T-helper 17 cell (primary cell): ENCODE measurements at places on chromosomes 1 and 21.

DNA sequence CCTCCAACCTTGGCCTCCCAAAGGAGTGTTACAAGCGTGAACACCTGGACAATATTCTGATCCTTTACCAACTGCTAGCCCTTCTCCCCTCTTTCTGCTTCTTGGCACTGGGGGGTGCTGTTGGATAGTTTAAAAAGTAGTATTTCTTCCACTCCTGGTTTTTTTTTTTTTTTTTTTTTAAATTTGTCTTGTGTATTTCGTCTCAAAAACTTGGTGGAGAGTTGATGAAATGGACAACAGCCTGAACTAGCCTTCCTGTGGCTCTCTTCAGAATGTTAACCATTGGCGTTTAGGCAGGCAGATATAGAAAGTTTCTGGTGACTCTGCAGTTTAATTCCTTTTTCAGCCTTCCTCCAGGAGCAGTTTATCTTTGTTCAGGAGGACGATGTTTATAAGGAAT, 69.7 kb upstream of the USP24 start:
- DNase-seq: no peak

DNA sequence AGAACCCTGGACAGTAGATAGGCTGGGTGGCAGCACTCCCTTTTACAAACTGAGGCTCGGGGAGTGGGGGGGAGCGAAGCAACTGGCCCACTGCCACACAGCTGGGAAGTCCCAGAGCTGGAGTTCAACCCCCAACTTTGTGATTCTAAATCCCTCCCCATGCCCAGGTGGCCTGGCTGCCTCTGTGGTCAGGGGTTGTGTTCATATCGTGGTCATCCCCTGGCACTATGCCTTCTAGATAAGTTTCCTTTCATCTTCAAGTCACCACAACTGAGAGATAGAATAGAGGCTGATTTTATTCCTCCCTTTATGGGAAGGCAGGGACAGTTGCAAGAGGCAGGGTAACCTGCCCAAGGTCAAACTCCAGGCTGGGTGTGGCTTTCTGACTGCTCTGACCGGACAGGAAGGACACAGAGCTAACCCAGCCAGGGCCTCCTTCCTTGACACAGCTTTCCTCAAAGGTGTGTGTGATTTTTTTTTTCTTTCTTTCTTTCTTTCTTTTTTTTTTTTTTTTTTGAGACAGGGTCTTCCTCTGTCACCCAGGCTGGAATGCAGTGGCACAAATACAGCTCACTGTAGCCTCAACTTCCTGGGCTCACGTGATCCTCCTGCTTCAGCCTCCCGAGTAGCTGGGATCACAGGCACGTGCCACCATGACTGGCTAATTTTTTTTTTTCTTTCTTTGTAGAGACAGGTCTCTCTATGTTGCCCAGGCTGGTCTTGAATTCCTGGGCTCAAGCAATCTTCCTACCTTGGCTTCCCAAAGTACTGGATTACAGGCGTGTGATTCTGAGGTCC, 18.4 kb upstream of the TNFRSF1B start:
- DNase-seq: no peak

DNA sequence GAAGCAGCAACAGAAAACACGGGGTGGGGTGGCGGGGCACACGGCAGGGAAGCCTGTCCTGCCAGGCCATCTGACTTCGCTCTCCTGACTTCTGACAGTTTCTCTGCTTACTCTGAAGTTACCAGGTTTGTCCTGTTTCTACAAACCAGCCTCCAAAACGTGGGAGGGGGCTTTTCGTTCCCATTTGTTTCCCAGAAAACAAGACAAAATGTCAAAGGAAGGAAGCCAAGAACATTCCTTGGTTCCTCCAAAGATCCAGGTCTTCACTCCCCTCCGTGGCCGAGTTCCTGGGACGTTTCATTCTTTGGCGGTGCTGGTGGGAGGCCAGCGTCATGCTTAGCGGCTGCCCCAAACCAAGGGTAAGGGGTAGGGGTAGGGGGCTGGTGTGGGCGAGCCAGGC, 49.6 kb downstream of the MEGF6 start:
- no peak for DNase-seq

DNA sequence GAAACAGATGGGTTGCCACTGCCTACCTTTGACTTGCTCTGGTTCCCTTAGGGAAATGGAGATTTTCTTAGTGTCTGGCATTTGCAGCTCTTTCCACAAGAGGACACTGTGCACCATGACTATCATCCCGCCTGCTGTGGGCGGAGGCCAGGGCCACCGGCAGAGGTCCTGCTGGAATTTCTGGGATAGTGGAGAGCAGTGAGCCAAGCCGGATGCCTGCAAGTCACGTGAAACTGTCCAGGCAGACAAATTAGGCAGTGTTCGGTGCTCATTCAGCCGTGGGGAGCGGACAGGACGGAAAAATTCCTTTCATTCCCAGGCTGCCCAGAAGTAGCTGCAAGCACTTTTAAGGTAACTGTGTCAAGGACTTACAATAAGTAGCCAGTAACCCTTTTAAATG, 43.4 kb downstream of the IGSF5 start:
- DNase-seq: no peak

DNA sequence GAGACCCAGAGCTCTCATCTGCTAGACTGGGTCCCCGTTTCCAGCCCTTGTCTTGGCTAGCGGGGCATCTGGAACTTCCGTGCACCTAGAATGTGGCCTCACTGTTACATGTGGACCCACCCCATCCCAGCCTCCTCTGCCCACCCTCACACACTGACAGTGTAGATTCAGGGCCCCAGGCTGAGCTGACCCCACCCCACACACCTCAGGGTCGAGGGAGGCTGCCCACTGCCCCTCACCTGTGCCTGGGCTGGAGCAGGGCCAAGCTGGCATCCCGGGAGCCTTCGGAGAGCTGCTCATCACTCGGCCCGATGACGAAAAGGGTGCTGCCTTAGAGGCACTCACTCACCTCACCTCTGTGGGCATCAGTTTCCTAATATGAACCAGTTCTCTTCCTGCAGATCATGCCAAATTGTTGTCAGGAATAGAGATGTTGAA, 11.1 kb downstream of the ACOT11 start:
- no peak for DNase-seq

GRCh38 chr1:85579622-85580021, 939 bp upstream of the CCN1 start:
- no peak for DNase-seq

- DNase-seq: no peak
Observed at GRCh38 chr1:52145137-52145536, 3.2 kb downstream of the ZFYVE9 start.

DNA sequence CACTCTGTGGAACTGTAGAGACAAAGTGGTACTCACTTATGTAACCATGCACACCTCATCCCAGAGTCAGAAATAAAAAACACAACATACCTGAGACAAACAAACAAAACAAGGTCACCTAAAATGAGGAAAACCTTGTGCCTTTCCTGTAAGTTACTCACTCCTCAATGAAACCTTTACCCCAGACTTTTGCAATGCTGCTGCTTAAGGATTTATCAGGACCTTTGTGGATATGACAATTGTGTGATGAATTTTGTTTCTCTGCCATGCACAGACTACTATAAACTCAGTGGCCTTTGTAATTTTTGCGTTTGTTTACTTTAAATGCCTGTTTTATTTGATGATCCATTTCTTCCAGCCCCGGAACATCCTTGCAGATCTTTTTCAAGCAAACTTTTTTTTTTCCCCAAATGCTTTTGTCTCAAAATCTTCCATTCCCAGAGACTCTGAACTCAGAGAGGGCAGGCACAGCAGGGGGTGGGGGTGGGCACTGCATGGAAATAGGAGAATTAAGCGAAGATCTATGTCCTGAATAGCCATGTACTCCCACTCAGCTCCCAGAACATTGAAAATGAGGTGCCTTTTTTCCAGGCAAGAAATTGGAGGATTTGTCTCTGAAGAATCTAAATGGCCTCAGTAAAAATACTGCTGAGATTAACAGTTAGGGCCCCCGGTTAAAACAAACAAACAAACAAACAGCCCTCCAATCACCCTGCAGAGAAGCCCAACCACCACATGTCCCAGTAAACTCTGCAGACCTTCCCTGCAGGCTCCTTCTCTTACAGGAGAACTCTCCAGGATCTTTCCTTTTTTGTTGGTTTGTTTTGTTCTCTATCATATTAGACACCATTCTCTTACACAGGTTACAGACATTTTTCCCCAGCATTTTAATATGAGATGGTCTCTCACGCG, 22.6 kb upstream of the SIM2 start:
- no peak for DNase-seq

DNA sequence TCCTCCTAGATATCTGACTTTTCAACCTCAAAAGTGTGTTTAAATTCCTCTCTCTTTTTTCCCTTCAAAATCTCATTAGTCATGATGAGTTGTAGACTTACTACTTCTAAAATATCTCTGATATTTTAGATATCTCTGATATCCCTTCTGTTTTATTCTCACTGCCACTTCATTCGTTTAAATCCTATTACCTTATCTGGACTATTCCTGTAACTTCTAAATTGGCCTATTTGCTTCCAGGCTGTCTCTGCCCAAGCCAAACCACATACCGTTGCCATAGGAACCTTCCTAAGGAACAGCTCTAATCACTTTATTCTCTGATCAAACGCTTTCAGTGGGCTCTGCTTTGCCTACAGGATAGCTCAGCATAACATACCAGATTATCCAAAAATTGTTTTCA, 333.1 kb upstream of the CHRM3 start:
- no peak for DNase-seq

- no peak for DNase-seq
Observed at GRCh38 chr1:24216276-24217074, 29.4 kb upstream of the IFNLR1 start.

DNA sequence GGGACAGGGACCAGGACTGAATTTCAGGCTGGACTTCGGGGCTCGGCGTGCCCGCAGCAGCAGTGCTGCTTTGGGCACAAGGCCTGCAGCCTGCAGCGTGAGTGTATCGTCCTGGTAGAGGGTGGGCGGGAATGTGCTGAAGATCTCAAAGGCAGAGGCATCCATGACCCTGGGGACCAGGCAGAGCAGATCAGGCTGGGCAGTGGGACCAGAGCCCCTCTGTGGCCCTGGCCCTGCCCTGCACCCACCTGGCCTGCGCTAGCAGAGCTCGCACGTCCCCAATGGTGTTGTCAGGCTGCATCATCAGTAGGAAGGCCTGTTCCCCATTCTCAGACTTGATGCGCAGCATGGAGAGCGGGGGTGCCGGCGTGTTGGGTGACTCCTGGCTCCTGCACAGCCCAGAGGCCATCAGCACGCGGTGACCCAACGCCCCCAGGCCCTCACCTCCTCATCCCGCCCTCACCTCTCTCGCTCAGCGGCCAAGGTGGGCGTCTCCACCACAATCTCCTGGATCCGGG, 2.6 kb downstream of the SH3BGRL3 start:
- no peak for DNase-seq

DNA sequence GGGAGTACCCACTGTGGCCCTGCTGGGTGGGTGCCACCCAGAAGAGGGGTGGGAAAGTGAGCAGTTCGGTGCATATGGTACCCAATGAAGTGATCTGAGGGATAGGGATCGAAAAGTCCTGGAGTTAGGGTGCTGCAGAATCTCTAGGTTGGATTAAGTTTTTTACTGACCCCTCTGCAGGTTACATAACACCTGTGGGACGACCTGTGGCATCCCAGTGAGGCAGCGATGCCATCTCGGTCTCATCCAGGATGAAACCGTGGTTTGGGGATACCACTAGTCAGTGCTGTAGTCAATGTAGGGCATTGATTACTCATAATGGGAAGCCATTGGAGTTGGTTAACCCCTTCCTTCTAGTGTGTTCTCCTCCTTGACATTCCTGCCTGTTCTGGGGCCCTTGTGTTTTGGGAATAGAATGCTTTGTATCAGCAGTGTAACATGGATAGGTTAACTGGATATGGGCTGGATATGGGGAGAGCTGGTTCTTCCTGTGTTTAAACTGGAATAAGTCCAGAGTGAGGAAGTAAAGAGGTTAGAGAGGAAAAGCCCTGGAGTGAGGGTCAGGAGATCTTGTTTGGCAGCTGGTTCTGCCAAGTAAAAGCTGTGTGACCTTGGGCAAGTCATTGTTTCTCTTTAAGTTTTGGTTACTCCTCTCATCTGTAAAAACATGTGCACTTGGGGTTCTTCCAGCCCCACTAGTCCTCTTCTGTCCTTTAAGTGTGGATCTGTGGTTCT, 42.8 kb upstream of the ATF3 start:
- DNase-seq: no peak

DNA sequence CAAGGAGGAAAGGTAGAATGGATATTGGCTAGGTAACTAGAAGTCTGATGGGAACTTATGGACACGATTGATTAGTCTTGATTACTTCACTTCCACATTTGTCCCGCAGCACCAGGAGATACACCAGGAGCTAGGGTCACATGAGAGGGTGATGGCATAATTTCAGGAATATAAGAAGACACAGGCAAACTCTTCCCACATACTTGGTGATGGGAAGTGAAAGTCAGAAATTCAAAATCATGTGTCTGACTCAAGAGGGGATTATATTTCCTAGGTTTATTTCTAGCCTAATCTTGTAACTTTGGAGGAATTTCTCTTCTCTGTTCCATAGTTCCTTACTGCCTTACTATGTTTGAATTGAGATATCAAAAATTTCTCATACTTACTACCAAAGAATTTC, 185.0 kb downstream of the PBX1 start:
- DNase-seq: no peak

DNA sequence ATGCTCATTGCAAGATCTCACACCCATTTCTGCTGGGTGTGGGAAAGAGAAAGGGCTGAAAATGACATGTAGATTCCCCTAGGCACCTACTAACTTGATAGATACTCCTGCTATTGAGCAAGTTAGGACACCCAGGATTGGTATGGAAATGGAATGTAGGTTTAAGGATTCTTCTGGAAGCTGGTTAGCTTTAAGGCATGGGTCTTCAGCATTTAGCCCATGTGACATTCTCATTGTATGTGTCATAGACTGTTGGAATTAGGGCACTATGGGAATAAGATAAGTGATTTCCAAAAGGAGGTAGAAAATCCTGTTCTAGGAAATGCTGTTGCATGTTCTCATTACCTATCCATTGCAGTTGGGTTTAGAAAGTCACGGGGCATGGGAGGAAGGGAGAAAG, 76.2 kb downstream of the DISC1 start:
- no peak for DNase-seq

DNA sequence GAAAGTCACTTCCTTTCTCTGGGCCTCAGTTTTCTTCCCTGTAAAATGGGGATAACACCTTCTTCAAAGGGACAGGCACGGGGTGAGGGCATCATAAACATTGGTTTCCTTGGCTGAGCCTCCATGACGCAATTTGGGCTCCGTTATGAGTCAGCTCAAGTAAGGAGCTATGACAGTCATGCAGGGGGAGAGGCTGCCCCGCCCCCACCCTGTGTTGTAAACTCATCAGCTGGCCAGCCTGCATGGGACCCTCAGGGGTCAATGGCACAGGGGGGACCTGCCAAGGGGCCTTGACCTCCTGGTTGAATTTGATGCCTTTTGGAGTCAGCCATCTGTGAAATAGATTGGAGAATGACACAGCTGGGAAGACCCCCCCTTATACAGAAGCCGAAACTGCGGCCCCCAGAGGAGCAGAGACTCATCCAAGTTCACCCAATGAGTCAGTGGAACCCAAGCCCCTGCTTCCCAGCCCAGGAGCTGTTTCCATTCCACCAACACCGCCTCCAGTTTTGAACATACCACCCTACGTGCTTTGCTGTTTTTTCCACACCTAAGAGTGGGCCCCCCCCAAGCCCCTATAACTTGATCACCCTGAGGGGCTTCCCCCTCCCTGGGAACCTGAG, 36.8 kb upstream of the RUNX3 start:
- DNase-seq: no peak
